ENCODE measurements at places on chromosomes 2 and 18. TPM values are rescaled to one million over a fixed set of nuclear protein-coding genes. Genes with fewer than 3 reads are reported as not detected.

The TM4SF20 gene
- total RNA-seq, result not detected

The C2orf78 gene
- total RNA-seq, result not detected

The DLGAP1 gene
- total RNA-seq, result 105 TPM

The ALPG gene
- not detected for total RNA-seq

The INHBB gene
- total RNA-seq, result 1.1 TPM

The MAL gene
- total RNA-seq, result 2.9 TPM

The TMEM198 gene
- total RNA-seq, result 4.4 TPM

The IL1R2 gene
- total RNA-seq, result 2.3 TPM

The G6PC2 gene
- not detected for total RNA-seq

The PXDN gene
- total RNA-seq, result 31.1 TPM

The CNTNAP5 gene
- total RNA-seq, result 31.7 TPM

The BCL2 gene
- 18.5 TPM for total RNA-seq

The LRP1B gene
- 0.26 TPM for total RNA-seq

The SKOR2 gene
- total RNA-seq, result not detected

The CD207 gene
- 0.52 TPM for total RNA-seq

The OR6B2 gene
- total RNA-seq, result not detected

The MAP4K4 gene
- total RNA-seq, result 50.9 TPM

The LRRC30 gene
- total RNA-seq, result not detected

The UGT1A10 gene
- 47.5 TPM for total RNA-seq

The SERPINB7 gene
- total RNA-seq, result 0.17 TPM

The STARD6 gene
- total RNA-seq, result not detected

The CYS1 gene
- 27.8 TPM for total RNA-seq

The COL4A4 gene
- total RNA-seq, result 30.4 TPM

The LRP2 gene
- total RNA-seq, result 13.6 TPM

The REG3G gene
- total RNA-seq, result 0.66 TPM

The ABCB11 gene
- total RNA-seq, result 0.23 TPM

The EVA1A gene
- 0.43 TPM for total RNA-seq

The EDAR gene
- 2.0 TPM for total RNA-seq

The RPRD1A gene
- total RNA-seq, result 51.4 TPM

The CCDC85A gene
- 1.8 TPM for total RNA-seq

The VAMP8 gene
- total RNA-seq, result 178 TPM

The KCNJ13 gene
- total RNA-seq, result 3.0 TPM

The SERPINB3 gene
- total RNA-seq, result not detected

The C2orf80 gene
- total RNA-seq, result not detected

The RAD51AP2 gene
- total RNA-seq, result not detected

The GPR39 gene
- total RNA-seq, result 12.7 TPM

The CDH7 gene
- total RNA-seq, result not detected

The SNED1 gene
- total RNA-seq, result 40.9 TPM

The TGOLN2 gene
- total RNA-seq, result 237 TPM

The GPN1 gene
- total RNA-seq, result 24.2 TPM

The FBXO48 gene
- total RNA-seq, result 1.7 TPM

The TSN gene
- total RNA-seq, result 76.5 TPM

The DUSP2 gene
- total RNA-seq, result 11.3 TPM

The DHRS9 gene
- 2.0 TPM for total RNA-seq

The SIX3 gene
- not detected for total RNA-seq

The CYTIP gene
- total RNA-seq, result 10.7 TPM

The RSAD2 gene
- 1.3 TPM for total RNA-seq

The SGO2 gene
- total RNA-seq, result 2.0 TPM

All from mucosa of gallbladder (tissue), 1 donor.